ENCODE measurements at places on chromosomes 12 and 14. TPM values are rescaled to one million over a fixed set of nuclear protein-coding genes. Genes with fewer than 3 reads are reported as not detected.

MAP3K9 gene
- 0.14 TPM for total RNA-seq

DNA sequence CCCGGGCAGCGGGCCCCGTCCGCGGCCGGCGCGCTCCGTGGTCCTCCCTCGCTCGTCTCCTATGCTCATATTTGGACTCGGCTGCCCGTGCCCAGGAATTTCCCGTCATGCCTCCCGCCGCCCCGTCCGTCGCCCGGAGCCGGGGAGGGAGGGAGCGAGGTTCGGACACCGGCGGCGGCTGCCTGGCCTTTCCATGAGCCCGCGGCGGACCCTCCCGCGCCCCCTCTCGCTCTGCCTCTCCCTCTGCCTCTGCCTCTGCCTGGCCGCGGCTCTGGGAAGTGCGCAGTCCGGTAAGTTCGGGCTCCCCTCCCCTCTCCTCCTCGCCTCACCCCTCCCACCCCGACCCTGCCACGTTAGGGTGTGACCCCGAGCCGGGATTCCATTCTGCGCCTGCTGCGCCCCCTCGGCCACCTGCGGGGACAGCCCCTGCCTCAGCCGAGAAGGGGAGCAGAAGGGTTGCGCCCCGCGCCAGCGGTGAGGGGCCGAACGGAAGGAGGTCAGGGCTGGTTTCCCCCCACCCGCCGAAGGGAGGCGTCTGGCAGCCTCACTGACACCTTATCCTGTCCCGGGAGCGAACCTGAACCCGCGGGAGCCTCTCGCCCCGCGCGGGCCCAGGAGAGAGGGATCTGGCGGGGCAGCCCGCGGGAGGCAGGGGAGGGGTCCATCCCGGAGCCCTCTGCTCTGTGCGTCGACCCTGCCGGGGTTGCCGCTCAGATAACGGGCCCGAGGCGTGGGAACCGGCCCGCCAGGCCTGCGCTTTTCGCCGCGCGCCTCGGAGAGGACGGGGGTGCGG, at the start of gene MSRB3:
TSS of gene MSRB3 (plus strand) at position 108 of the 793 bp plus-strand sequence. CDS start 29,897 bp downstream, outside the sequence.
- DNase-seq, result peak; percentile 75

DNA sequence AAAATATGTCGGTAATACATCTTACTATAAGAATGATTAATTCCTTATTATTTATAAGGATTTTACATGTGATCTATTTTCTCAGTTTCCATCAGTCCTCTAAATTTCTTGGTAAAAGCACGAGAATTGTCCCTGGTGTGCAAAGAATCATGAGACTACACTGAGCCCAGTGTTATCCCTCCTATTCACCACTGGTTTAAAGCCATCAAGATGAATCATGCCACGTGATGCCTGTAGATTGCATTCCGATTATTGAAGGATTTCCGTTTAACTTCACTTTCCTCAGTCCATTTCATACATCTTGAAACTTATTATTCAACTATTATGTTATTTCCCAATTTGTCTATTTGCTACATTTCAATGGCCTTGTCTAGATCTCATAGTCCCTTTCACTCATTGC, 601.9 kb downstream of the GALC start:
- no peak for DNase-seq

FBLN5 gene
- total RNA-seq, result 0.51 TPM

- no peak for DNase-seq
Observed at GRCh38 chr12:131202592-131203378, 249.1 kb downstream of the ADGRD1 start.

DNA sequence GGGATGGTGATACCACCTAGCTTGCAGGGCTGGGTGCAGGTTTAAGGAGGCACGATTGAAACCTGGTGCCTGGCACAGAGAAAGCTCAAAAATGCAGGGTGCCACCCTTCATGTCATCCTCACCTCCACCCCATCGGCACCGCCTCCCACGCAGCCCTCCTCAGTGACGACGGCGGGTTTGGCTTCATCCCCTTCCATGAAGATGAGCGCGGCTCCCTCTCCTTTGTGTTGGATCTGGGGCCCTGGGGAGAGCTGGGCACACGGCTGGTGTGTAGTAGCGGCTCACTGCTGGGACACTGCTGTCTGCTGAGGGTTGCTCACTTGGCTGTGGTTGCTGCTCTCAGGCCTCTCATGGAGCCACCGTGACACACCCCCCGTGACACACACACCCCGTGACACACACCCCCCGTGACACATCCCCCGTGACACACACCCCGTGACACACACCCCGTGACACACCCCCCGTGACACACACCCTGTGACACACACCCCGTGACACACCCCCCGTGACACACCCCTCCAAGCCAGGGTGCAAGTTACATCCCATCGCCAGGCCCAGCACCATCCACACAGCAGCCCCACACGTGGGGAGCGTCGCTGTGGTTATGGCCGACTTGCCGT, 42.9 kb upstream of the FZD10 start:
- no peak for DNase-seq

DNA sequence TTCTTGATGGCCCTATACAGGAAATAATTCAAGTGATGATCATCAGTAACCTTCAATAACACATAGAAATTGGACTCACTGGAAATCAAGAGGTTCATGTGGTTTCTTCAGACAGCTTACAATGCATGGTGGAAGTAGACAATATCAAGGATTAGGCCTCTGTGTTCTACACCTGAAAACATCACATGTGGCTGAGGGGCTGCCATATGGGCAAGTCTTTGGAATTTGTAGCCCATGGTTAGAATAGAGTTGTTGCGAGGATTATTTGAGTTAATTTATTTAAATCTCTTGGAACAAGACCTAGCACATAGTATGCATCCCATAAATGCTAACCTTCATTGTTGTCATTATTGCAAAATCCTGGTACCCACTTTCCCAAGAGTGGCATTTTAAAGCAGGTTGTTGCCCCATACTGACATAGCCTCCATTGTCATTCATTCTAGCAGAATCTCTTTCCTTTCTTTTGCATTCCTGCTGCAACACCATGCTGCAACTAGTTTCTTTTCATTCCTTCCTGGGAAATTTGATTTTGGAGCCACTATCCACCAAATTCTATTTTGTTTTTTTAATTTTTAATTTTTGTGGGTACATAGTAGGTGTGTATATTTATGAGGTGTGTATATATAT, 352.7 kb upstream of the NAV3 start:
- DNase-seq, result no peak

GRCh38 chr12:88658009-88658408, 77.7 kb upstream of the KITLG start:
- DNase-seq, result no peak

SDR39U1 gene
- 9.3 TPM for total RNA-seq

SLC35F4 gene
- total RNA-seq, result not detected

DNA sequence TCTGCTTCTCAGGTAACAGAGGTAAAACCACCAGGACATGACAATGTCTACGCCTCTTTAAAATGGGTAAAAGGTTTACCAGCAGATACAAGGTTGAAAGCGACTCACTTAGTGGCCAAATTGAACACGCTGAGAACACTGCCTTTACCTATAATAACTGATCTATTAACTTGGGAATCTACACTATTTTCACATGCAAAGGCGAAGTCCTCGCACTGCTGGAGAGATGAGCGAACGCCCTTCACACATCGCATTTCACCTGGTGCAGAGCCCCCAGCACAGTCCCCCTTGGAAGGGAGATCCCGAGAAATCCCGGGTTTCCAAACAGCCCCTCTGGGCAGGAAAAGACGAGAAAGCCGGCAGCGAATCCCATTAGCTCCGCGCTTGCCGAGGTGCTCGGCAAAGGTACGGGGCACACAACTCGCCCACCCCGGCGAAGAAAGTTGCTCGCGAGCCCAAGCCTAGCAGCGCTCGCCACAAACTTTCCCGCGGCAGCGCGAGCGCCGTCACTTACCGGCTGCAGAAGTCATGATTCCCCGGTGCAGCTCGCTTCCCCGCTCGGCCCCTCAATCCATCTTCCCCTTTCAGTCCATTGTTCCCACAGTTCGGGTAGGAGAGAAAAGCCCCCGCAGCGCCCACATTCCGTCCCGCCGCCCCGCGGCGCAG, 423 bp downstream of the FGD6 start:
- no peak for DNase-seq

GRCh38 chr14:85686908-85687307, 157.0 kb downstream of the FLRT2 start:
- no peak for DNase-seq

DNA sequence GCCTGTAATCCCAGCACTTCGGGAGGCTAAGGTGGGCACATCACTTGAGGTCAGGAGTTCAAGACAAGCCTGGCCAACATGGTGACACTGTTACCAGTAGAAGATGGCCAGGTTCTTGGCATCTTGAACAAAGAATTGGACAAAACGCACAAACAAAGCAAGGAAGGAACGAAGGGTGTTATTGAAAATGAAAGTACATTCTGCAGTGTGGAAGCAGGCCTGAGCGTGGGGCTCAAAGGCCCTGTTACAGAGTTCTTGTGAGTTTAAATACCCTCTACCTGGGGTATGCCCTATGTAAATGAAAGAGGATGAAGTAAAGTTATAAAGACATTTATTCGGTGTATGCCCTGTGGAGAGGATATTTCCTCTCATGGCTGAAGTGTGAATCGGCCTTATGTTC, 20.8 kb upstream of the CDK17 start:
- DNase-seq, result no peak

IGFBP6 gene
- total RNA-seq, result 4.9 TPM

SOAT2 gene
- total RNA-seq, result not detected

All from dermis blood vessel endothelial cell (primary cell).